ENCODE measurements at places on chromosomes 12 and 14. TPM values are rescaled to one million over a fixed set of nuclear protein-coding genes. Genes with fewer than 3 reads are reported as not detected.

Gene IAPP
- total RNA-seq: not detected

Gene NPC2
- total RNA-seq: 135 TPM

Gene RPGRIP1
- total RNA-seq: not detected

Gene PLEKHG7
- not detected for total RNA-seq

Gene MAPK1IP1L
- total RNA-seq: 69.4 TPM

Gene C12orf60
- 4.5 TPM for total RNA-seq

- DNase-seq: peak; percentile 64
Measured at GRCh38 chr14:23559010-23559925, 3.2 kb downstream of the THTPA start.

DNA sequence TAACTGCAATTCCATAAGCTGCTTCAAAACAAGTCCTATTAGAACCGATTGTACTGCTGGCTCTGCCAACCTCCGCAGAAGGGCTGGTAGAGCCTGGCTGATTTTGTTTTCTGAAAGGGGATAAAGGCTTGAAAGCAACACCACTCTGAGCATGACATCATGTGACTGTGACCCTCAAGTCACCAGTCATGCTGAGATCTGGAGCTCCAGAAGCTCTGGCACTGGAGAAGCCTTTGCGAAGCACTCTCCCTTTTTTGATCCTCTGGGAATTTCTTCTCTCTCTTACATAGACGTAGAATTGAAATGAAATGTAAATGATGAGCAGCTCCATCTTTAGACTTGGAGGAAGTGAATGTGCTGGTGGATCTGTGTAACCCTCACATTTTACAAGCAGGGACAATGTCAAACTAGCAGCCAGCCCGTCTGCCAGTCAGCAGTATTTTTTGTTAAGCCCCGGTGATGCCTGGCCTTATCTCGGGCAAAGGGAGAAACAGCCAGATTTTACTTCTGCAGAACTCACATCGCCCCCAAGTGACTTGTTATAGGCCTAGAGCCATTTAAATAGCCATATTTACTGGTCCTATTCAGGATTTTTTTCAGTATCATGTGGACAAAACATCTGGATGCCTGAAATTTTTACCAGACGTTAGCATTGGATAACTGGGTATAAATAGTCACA lies 112.1 kb upstream of the NPAS3 start:
- DNase-seq: no peak

DNA sequence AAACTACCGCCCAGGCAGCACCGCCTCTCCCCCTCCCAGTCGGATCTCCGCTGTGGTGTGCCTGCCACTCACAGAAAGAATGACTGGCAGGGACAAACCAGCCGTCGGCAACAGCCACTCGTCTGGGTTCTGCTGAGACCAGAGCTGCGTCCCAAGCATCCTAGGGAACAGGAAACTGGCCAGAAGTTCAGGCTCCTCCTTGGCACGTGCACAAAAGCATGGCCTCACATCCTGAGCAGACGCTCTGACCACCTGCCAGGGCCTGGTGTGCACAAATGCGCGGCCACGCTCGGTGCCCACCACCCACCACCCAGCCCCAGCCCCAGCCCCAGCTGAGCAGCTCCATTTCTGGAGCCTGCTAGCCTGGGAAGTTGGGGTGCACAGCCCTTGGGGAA lies 214.8 kb downstream of the DPF3 start:
- DNase-seq: no peak

DNA sequence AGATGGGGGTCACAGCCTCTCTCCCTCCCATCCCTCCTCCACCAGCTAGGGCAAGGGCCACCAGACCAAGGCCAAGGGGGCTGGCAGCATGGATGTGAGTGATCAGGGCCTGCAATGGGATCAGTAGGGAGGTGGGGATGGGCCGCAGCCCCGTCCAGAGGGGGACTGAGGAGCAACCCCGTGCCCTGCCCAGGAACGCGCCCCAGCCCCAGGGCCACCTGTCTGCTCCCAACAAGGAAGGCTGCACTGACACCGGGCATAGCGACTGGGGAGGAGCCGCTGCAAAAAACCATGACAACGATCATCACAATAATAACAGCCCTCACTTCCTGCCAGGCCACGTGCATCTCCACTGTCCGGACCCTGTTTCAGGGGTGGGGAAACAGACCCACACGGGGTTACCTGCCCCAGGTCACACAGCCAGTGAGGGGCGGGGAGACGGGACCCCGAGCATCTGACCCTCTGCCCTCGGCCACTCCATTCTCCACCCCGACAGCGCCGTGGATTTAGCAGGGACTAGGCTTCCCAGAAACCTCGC lies 24.3 kb downstream of the NCOR2 start:
- peak; percentile 41 for DNase-seq

DNA sequence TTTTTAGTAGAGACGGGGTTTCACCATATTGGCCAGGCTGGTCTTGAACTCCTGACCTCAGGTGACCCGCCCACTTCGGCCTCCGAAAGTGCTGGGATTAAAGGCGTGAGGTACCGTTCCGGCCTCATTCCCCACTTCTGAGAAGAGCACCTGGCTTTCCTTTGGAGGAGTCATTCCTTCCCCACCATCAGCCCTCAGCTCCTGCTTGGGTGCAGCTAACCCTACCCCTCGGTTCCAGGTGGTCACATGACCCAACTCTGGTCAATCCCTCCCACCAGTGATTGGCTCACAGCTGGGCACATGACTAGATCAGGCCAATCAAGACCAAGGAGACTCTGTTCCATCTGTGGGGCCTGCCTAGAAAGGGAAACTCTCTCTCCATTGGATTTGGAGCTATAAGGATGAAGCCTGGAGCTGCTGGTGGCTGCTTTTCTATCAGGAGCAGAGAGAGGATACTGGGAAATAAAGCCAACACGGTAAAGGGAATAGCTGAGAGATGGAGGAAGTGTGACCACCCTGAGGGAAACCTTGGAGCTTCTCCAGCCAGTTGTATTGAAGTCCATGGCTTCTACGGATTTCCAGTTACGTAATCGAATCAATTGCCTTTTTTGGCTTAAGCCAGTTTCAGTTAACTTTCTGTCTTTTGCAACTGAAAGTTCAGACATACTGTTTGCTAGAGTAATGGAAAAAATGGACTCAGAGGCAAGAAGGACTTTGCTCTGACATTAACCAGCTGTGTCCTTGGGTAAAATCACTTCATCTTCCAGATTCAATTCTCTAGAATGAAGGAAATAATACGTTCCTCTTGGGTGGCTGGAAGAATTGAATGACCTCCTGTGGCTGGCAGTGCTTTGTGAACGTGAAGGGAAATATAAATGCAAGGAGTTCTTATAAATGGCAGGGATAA lies 19.7 kb upstream of the IFT81 start:
- DNase-seq: no peak

DNA sequence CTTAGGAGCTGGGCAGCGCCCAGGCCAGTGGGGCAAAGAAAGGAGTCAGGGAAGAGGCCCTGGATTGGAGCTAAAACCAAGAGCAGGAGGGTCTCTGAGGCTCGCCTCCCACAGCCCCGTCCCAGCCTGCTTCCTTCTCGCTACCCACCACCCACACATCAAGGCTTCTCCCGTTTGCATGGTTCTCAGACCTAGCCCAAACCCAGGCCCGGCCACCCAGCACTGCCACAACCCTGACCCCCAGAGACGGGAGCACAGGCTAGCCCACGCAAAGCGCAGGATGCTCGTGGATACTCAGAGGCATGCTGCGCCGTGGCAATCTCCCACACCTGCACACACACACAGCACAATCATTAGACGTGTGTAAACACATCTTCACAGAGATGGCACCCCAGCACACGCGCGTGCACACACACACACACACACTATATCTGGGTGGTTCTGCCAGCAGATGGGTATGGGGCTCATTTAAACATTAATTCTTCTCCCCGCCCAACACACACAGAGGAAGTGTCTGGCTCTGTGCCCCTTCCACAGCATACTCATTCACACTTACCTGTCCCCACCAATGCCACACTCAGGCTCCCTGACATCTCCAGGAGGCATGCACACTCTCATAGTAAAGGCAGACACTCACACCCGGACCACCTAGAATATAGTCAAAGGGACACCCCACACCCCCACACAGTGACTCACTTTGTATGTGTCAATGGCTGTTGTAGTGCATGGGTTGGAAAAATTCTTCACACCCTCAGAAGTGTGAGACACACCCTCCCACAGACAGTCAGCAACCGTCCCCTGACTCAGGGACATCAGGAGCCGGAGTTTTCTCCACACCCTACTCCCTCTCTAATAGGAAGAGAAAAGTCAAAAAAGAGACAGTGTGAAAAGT lies 1.1 kb downstream of the CARMIL3 start:
- DNase-seq: peak; percentile 52

DNA sequence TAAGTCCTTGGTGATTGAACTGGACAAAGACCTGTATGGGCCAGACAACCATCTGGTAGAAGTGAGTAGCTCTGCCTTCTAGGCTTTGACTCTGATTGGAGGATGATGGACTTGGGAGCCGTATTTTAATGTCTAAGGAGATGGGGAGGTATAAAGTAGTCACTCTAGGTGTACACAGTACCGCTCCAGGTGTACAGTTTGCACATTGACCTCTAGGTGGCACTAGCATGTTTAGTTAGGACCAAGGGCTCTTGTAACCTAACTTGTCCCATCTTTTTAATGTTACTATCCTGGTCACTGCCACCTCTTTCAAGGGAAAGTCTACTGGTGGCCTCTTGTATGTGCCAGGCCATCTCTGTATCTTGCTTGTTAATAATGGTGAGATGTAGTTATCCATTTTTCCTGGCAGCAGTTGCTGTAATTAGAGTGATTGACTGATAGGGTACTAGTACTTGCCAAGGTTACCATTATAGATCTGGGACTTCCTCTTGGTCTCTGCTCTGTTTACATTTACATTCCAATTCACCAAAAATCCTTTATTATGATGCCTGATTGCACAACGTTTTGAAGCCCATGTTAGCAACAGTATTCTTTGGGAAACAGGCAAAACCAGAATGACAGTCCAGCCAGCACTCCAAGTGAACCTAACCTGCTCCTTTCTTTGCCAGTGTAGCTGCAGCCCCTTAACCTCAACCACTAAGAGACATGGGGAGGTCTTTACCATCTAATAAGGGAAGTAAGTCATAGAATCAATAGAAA lies 3.6 kb downstream of the SMARCD1 start:
- peak; percentile 42 for DNase-seq

DNA sequence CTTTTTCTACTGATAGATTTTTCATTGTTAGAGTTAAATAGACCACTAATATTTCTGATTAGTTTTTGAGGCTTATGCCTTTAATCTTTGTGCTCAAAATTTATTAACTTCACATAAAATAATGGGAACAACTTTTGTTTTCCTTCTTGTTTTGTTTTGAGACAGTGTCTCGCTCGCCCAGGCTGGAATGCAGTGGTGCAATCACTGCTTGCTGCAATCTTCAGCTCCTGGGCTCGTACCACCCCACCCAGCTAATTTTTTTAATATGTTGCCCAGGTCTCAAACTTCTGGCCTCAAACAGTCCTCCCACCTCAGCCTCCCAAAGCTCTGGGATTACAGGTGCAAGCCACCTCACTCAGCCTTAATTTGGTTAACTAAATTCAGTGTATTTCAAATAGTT lies 16.8 kb downstream of the SCFD1 start:
- DNase-seq: no peak

DNA sequence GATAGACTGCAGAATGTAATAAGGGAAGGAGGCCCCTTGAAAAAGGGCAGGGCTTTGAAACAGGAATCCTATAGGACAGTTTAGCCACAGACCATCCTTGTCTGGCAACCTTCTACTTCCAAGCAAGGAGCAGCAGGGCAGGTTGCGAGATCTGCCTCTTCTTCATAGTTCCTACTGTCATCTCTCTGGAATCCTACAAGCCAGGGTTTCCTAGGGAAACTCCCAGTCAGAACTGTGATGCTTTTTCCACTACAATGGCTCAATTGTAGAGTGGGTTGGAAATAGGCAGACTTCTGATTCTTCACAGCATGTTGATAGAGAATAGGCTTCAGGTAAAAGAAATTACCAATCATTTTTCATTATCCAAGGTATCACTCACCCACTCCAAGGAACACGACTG lies 186.3 kb downstream of the DACT1 start:
- no peak for DNase-seq

GRCh38 chr12:64633940-64634337 lies 23.6 kb downstream of the RASSF3 start:
- peak; percentile 78 for DNase-seq

- no peak for DNase-seq
Measured at GRCh38 chr14:71415404-71415690, 508.1 kb downstream of the PCNX1 start.

DNA sequence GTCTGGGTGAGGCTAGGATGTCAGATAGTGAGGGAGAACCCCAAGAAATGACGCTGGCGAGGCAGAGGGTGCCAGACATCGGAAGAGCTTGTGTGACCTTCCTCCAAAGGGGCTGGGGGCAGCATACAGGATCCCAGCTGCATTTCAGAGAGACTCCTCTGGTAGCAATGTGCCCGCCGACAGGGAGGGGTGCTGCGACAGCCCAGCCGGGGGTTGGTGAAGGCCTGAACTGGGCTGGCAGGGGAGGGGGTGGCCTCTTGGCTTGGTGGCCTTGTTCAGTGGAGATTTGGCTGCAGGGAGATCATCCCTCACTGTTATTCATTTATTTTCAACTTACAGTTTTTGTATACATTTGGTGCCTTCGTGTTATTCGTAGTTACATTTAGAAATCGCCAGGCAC lies 5.2 kb downstream of the TCHP start:
- DNase-seq: no peak

GRCh38 chr12:69151254-69151764 lies 88.1 kb upstream of the CPSF6 start:
- DNase-seq: no peak

DNA sequence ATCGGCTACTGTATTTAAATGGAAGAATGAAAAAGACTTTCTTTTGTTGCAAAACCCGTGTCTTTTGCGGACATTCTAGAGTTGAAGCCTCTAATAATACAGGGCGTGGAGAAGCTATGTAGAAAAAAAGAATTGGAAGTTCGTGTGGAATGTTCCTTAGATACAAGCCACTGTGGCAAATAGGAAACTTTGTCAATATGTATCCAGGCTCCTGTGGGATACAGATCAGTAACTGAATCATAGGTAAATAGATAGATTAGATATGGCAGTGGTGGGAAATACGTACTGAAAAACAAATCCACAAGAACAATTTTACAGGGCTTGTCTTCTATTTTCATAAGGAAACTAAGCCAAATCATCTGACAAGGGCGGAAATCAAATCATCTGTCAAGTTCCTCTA lies 245.4 kb downstream of the EGLN3 start:
- no peak for DNase-seq

- peak; percentile 80 for DNase-seq
Measured at GRCh38 chr12:5745251-5745888, 199.7 kb downstream of the ANO2 start.

DNA sequence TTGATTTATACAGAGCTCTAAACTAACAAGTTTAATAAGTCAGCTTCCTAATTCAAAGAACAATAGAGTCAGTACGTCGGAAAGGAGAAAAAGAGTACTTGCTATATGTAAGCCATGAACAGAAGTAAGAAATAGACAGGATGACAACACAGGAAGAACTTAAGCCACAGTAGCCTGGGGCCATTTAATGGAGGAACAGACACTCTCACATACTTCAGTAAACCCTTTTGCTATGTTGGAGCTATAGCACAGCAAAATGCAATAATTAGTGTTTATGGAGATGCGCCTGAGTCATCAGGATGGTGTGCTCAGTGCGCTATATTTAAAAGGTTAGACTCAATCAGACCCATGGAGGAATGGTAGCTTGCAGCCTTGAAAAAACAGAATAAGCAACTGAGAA lies 61.0 kb downstream of the SRGAP1 start:
- DNase-seq: no peak

Data from Daoy (cell line).